ENCODE measurements at places on chromosomes 16 and 17. TPM values are rescaled to one million over a fixed set of nuclear protein-coding genes. Genes with fewer than 3 reads are reported as not detected.
A peak's percentile ranks its signal among the peaks of the same experiment; 100 is the strongest.

DNA sequence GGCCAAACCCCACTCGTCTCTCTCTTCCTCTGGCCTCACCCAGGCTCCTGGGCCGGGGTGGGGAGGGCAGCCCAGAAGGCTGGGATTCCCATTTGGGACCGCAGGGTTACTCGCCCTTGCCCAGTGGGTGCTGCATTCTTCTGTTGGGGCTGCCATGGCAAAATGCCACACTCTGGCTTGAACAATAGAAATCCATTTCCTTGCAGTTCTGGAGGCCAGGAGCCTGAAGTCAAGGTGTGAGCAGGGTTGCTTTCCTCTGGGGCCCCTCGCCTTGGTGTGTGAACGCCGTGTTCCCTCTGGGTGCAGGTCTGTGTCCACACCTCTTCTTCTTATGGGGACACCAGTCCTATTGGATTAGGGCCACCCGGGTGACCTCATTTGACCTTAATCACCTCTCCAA is 105.8 kb upstream of the GSE1 start:
- no peaks in the 10 kb centered on the region for H3K27me3 ChIP-seq
- H3K36me3 ChIP-seq = no peaks in the 10 kb centered on the region
- no peak for DNase-seq
- no peak overlapping the region for H3K4me3 ChIP-seq
- H3K27ac ChIP-seq = no peak overlapping the region

GRCh38 chr17:42672038-42672437 is 4.8 kb downstream of the PLEKHH3 start:
- H3K4me1 ChIP-seq = peaks cover 19% of the 10 kb centered on the region
- no peaks in the 10 kb centered on the region for H3K36me3 ChIP-seq
- peaks cover 25% of the 10 kb centered on the region for H3K27me3 ChIP-seq
- no peak overlapping the region for H3K4me3 ChIP-seq
- no peak for DNase-seq

GRCh38 chr17:73584049-73584448 is 60.2 kb downstream of the SDK2 start:
- H3K4me1 ChIP-seq = no peaks in the 10 kb centered on the region
- H3K27ac ChIP-seq = no peak overlapping the region
- no peak for DNase-seq

LGALS9B gene
- total RNA-seq = not detected

DNA sequence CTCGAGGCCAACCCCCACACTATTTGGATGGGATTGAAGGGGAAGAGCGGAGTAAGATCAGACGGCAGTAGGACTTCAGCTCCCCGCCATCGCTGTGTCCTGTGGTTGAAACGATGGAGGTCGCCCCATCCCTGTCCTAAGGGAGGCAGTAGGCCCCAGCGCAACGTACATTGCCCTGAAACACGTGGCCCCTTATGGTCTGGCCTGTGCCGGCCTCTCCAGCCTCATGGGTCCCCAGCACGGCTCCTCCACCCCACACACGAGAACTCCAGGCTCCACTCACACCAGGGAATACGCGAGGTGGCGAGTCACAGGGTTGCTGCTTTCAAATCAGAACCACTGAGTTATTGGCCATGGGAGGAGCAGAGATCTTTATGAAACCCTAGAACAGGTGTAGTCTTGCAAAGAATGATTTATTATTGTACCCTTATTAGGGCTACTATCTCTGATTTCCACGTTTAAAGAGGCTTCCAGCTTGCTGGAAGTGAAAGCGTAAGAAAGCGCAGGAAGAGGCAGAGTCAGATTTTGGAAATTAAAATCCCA is 669 bp upstream of the DCTPP1 start:
- peaks cover 6% of the 10 kb centered on the region for H3K36me3 ChIP-seq
- no peaks in the 10 kb centered on the region for H3K27me3 ChIP-seq
- peaks cover 15% of the 10 kb centered on the region for H3K4me1 ChIP-seq
- no peak for DNase-seq

DNA sequence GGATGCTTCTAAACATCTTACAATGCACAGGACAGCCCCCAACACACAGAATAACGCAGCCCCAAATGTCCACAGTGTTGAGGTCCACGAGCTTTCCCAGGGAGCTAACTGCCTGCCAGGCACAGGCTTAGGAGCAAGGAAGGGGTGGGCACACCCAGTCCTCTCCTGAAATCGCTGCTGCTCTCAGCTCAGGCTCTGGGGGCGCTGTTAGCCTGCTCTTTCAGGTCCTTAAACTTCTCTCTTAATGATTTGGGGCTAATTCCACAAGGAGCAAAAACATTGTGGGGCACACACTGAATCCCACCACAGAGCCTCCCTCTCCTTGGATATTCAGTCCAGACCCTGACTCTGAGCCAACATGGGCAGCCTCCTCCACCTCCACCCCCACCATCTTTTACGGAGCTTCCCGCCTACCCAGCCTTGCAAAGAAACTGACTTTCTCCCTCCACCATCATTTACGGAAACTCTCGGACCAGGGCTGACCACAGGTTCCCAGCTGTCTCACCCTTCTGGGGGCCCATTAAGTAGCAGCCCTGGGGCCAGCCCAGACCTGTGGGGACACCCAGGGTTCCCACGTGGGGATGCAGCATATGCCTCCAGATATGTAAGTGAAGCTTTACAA is 1.1 kb downstream of the CD300H start:
- no peak for DNase-seq
- no peak overlapping the region for H3K4me3 ChIP-seq
- no peaks in the 10 kb centered on the region for H3K36me3 ChIP-seq
- no peak overlapping the region for H3K27ac ChIP-seq
- H3K4me1 ChIP-seq = peaks cover 12% of the 10 kb centered on the region
- peaks cover 31% of the 10 kb centered on the region for H3K27me3 ChIP-seq

DNA sequence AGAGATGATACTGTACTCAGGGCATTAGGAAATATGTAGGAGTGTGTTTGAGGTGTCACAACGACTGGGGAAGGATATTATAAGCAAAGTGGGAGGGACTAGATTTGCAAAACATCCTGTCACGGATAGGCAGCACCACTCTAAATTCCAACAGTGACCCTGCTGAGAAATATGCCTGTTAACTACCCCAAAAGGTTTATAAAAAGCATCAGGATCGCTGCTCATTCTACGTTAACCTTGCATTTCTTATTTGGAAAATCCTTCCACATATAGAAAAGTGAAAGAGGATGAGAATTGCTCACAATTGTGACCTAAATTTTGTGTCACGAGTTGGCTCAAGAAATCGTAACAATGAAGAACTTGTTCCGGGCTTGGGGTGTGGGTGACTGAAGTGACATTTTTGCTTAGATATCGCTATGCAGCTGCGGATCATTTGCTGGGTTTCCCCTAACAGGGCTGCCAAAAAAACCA is 51.6 kb downstream of the N4BP1 start:
- peak overlapping the region; percentile 82 for H3K27ac ChIP-seq
- H3K4me1 ChIP-seq = peaks cover 82% of the 10 kb centered on the region
- H3K4me3 ChIP-seq = peak overlapping the region; percentile 78

- no peaks in the 10 kb centered on the region for H3K27me3 ChIP-seq
- no peak overlapping the region for H3K27ac ChIP-seq
- H3K4me3 ChIP-seq = peak overlapping the region; percentile 66
- DNase-seq = peak; percentile 58
- H3K36me3 ChIP-seq = peaks cover 5% of the 10 kb centered on the region
Observed at GRCh38 chr16:2151188-2152091, 3.0 kb downstream of the RAB26 start.

GRCh38 chr17:31310260-31310659 is 3.6 kb downstream of the EVI2B start:
- peaks cover 67% of the 10 kb centered on the region for H3K4me1 ChIP-seq
- peak overlapping the region; percentile 79 for H3K4me3 ChIP-seq
- DNase-seq = no peak
- H3K36me3 ChIP-seq = peaks cover 11% of the 10 kb centered on the region
- peak overlapping the region; percentile 93 for H3K27ac ChIP-seq

GRCh38 chr17:5254414-5254813 is 19.8 kb upstream of the SCIMP start:
- no peak overlapping the region for H3K4me3 ChIP-seq
- no peaks in the 10 kb centered on the region for H3K27me3 ChIP-seq
- H3K4me1 ChIP-seq = peaks cover 9% of the 10 kb centered on the region
- no peak for DNase-seq
- H3K27ac ChIP-seq = no peak overlapping the region

DNA sequence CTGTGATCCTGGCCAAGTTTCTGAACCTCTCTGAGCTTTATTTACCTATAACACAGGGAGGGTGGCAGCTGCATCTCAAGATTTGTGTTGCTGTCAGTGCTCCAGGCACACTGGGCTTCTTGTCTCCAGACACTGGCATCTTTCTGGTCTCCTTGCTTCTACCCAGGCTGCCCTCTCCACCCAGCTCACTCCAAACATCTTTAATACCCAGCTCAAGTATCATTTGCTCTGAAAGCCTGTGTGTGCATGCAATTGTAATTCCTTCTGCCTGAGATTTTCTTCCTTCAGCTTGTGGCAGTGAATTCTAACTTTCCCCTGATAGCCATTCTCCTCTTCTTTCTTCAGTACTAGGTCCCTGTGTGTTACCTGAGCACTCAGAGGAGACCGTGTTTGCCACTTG is 50.7 kb upstream of the USP7 start:
- no peak overlapping the region for H3K27ac ChIP-seq
- H3K4me1 ChIP-seq = no peaks in the 10 kb centered on the region
- H3K36me3 ChIP-seq = peaks cover 7% of the 10 kb centered on the region
- no peak overlapping the region for H3K4me3 ChIP-seq
- DNase-seq = no peak

CSF3 gene
- total RNA-seq = 0.78 TPM

GRCh38 chr17:68353111-68353521 is 61.8 kb downstream of the ARSG start:
- no peak for DNase-seq
- no peak overlapping the region for H3K4me3 ChIP-seq
- H3K36me3 ChIP-seq = no peaks in the 10 kb centered on the region

SLC6A2 gene
- total RNA-seq = not detected

GNAO1 gene
- total RNA-seq = not detected

GRCh38 chr17:72206376-72206775 is 85.6 kb downstream of the SOX9 start:
- no peaks in the 10 kb centered on the region for H3K4me1 ChIP-seq
- H3K4me3 ChIP-seq = no peak overlapping the region
- H3K27ac ChIP-seq = no peak overlapping the region
- H3K36me3 ChIP-seq = no peaks in the 10 kb centered on the region
- no peak for DNase-seq

DNA sequence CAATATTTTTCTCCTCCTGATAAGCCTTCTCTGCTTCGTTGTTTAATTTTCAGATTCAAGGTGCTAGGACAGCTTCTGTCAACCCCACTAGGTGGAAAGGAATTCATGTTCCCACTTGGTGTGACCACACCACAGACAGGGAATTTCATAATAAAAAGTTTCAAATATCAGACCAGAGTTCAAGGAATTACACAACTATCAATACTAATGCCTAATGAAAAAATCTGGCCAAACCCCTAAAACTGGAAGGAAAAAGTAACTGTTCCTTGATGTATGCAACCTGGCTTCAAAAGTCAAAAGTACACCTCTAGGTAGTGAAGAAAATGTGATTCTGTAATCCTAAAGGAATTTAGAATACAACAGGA is 87.8 kb upstream of the CORO6 start:
- H3K27me3 ChIP-seq = no peaks in the 10 kb centered on the region
- H3K27ac ChIP-seq = peak overlapping the region; percentile 50

DNA sequence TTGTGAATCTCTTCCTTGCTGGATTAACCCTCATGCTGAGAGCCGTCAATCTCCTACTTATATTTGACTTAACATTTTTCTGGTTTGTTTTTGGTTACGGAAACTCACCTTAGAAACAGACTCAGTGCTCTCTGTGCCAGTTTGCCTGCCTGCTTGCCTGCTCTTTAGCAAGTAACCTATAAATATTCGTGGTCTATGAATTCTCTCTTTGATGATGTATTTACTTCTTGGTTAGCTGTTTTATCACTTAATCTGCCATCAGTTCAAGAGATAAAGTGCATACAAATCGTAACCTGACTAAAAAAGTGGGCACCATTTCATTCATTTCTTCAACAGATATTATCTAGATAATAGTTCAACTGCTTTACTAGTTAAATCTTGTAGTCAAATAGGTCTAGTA is 26.7 kb downstream of the CYB5B start:
- H3K27ac ChIP-seq = no peak overlapping the region
- H3K4me1 ChIP-seq = peaks cover 32% of the 10 kb centered on the region
- peaks cover 23% of the 10 kb centered on the region for H3K36me3 ChIP-seq
- no peak for DNase-seq
- H3K4me3 ChIP-seq = no peak overlapping the region

GRCh38 chr16:3074860-3075522 is 9.6 kb downstream of the IL32 start:
- peak; percentile 95 for DNase-seq
- peaks cover 22% of the 10 kb centered on the region for H3K36me3 ChIP-seq
- H3K4me1 ChIP-seq = peaks cover 91% of the 10 kb centered on the region
- H3K27ac ChIP-seq = peak overlapping the region; percentile 100
- peak overlapping the region; percentile 85 for H3K4me3 ChIP-seq

DNA sequence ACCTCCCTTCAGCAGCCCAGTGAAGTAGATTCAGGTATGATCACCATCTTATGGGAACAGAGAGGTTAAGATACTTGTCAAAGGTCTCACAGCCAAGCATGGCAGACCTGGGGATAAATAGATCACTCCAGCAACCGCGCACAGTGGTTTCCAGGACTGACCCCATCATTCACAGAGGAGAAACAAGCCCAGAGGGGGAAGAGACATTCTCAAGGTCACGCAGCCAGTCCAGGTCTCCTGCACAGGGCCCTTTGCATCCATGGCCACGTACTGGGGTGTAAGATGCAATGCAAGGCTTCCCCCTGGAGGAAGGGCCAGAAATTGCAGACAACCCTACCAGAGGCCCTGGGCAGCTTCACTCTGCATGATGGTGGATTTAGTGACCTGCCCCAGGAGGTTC is 19.9 kb downstream of the TLE7 start:
- no peak for DNase-seq
- H3K27ac ChIP-seq = no peak overlapping the region
- H3K36me3 ChIP-seq = no peaks in the 10 kb centered on the region
- H3K4me3 ChIP-seq = no peak overlapping the region

ABCC12 gene
- not detected for total RNA-seq

DNA sequence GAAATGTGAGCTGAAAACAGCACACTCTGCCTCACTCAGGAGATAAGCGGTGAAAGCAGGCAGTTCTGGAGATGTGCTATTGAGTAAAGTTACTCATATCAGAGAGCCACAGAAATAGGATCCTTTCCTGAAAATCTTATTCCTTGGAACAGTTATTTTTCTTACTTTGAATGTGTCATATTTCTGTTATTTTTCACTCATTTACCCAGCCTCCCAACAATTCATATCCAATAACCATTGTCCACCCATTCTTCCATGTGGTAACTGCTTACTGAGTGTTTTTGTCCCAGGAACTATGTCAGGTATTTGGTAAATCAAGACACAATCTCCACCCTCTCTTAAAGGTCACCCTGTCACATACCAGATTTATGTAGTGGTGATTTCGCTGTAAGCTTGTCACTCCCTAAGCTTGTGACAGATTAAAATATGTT is 144.9 kb downstream of the PARN start:
- H3K4me3 ChIP-seq = no peak overlapping the region
- H3K27me3 ChIP-seq = no peaks in the 10 kb centered on the region
- no peak overlapping the region for H3K27ac ChIP-seq
- DNase-seq = no peak
- H3K36me3 ChIP-seq = peaks cover 4% of the 10 kb centered on the region

GRCh38 chr16:252366-253337 is 18.0 kb downstream of the FAM234A start:
- peak overlapping the region; percentile 90 for H3K4me3 ChIP-seq
- peaks cover 15% of the 10 kb centered on the region for H3K4me1 ChIP-seq
- H3K27ac ChIP-seq = peak overlapping the region; percentile 75
- peaks cover 4% of the 10 kb centered on the region for H3K36me3 ChIP-seq
- no peak for DNase-seq

VASN gene
- total RNA-seq = not detected
